ENCODE measurements at places on chromosomes 16 and 17.

DNA sequence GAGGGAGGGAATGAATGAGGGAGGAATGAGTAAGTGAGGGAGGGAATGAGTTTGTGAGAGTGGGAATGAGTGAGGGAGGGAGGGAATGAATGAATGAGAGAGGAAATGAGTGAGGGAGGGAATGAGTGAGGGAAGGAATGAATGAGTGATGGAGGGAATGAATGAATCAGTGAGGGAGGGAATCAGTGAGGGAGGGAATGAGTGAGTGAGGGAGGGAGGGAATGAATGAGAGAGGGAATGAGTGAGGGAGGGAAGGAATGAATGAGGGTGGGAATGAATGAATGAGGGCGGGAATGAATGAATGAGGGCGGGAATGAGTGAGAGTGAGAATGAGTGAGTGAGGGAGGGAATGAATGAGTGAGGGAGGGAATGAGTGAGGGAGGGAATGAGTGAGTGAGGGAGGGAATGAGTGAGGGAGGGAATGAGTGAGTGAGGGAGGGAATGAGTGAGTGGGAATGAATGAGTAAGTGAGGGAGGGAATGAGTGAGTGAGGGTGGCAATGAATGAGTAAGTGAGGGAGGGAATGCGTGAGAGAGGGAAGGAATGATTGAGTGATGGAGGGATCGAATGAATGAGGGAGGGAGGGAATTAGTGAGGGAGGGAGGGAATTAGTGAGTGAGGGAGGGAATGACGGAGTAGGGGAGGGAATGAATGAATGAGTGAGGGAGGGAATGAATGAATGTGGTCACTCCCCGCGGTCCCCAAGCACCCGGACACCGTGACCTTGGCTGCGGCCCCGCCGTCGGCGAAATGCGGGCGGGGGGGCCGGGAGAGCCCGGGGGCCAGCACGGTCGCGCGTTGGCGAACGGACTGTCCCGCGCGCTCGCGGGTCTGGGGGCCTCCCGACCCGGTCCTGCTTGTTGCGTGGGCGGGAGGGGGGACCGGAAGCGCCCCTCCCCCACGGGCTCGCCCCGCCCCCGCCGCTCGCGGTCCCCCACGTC, 1.1 kb upstream of the UBE2I start:
- no peak for DNase-seq

- DNase-seq: no peak
Measured at GRCh38 chr17:34771891-34772290, 189.4 kb downstream of the CCT6B start.

- DNase-seq: no peak
Measured at GRCh38 chr17:64107500-64108236, 22.3 kb downstream of the ERN1 start.

DNA sequence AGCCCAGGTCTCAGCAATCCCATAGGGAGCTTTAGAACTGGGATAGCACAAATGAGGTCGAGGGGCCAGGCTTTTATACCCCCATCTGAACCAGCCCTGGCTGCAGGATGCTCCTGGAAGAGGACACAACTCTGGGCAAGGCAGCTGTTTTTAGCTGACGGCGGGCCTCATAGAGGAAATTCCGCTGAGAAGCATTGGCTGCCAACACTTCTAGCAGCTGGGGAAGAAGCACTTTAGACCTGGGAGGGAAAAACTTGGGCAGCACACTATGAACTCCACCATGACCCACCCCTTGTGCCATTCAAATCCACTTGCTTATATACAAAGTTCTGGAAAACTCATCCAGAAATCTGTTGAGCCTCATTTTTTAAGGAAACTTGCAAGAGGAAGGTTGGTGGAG, 5.0 kb downstream of the CCL11 start:
- DNase-seq: no peak

DNA sequence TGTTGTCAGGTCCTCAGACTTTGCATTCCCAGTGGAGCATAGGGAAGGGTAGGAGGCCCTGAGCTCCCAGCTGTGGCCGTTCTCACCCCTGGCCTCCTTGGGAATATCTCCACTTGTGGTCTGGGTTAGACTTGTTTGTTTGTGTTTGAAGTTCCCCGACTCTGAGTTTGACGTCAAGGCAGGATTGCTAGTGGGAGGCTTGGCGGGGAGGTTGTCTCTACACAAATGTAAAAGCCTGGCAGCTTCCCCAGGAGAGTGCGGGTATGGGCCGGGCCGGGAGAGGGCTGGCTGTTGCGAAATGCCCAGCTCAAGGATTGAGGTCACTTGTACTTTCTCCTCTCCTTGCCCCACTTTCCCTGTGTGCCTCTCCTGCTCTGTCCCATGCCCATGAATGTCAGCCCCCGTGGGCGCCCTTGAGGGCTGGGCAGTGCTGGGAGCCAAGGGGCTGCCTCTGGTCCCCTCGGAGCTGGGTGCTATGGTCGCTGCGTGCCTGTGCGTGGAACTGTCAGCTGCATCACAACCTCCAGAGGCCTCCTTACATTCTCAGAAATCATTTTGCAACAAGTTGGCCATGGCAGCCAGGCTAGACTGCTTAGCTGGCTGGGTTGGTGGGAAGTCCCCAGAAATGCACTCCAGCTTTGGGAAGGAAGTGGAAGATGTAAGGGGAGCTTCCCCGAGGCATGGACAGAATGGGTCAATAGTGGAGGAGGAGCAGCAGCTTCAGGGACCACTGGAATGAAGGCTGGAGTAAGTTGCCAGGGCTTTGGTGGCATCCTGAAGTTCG, 84.3 kb downstream of the KSR1 start:
- no peak for DNase-seq

- DNase-seq: no peak
Measured at GRCh38 chr17:18041776-18042175, 2.6 kb downstream of the GID4 start.

DNA sequence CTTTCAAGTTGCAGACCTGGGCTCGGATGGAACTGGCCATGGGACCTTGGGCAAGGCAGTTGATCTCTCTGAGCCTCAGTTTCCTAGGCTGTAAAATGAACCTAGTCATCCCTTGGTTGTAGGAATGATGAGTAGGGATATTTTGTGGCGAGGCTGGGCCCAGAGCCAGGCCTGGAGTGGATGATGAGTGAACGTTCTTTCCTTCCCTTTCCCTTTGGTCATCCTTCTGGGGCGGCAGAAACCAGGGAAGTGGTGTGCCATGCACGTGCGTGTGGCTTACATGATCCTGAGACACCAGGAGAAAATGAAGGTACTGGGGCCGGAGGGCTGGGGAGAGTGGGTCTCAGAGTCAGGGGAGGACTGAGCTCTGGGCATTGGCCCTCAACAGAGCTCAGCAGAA, 8.4 kb downstream of the FBRS start:
- no peak for DNase-seq

- no peak for DNase-seq
Measured at GRCh38 chr16:47499700-47500264, 38.7 kb downstream of the PHKB start.

- DNase-seq: no peak
Measured at GRCh38 chr16:28090646-28091377, 27.3 kb upstream of the GSG1L start.

DNA sequence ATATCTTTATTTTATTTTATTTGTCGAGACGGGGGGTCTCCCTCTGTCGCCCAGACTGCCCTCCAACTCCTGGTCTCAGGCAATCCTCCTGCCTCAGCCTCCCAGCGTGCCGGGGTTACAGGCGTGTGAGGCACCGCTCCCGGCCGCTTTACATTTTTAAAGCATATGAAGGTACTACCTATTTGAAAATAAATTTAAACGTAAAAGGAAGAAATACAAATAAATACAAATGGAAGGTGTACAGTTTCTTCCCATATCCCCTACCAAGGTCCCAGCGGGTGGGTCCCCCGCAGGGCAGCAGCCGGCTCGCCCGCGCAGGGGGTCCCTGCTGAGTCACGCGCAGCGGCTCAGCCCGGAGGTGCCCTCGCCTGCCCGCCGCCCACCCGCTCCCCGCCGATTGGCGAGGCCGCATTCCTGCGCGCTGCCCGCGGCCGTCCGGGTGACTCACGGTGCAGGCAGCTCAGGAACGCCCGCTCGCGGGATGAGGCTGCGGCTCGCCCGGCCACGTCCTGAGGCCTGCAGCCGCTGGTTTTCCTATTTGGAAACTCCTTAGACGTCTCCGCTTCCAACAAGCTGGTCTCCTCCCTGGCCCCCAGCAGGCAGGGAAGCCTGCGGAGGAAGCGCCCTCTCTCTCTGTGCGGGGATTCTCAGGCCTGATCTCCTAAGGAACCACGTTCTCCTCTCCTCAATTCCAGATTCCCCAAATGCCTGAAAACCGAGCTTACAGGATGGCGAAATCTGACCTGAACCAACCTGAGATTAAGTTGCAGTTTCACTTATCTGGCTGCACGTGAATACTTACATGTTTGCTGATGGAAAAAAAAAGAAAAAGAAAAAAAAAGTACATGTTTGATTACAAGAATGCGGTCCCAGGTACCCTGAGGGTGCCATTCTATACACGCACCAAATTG, 54.8 kb upstream of the MAP3K14 start:
- DNase-seq: no peak

DNA sequence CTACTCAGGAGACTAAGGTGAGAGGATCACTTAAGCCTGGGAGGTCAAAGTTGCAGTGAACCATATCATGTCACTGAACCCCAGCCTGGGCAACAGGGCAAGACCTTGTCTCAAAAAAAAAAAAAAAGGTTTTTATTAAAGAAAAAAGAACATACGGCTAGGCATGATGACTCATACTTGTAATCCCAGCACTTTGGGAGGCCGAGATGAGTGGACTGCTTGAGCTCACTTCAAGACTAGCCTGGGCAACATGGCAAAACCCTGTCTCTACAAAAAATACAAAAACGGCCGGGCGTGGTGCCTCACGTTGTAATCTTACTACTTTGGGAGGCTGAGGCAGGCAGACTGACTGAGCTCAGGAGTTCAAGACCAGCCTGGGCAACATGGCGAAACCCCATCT, 38.4 kb downstream of the RANBP10 start:
- no peak for DNase-seq

DNA sequence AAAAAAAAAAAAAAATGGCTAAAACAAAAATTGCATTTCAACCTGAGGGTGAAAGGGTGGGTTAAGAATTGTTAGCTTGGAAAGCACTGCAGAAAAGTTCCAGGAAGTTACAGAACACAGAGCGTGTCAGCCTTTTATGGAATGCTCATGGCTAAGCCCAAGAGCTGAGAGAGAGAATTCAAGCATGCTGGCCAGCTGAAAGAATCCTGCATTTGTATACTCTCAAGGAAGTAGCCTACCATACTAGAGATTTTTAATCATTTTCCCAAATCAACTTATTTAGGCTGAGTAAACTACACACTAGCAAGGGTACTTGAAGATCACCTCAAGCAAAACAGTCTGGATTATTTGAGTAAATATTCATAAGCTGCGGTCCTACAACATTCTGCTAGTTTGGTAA, 153.9 kb downstream of the KCNJ2 start:
- DNase-seq: no peak

GRCh38 chr16:64408699-64409098, 713.2 kb downstream of the CDH11 start:
- no peak for DNase-seq

DNA sequence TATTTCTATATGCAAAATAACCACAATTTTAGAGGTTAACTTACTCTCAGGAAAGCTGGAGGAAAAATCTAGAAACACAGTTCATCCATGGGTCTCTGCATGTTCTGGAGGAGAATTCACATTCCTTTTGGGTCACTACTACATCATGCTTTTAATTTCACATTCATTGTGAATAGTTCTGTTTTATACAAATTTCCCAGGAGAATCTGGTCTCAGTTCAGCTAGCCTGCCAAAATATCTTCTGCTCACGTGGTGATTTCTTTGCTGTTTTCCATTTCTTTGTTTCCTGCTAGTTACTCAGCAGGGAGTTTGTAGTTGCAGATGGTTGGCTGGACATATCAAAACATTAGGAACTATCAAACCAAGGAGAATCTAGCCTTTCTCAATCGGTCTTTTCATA, at the start of gene ABCA9:
ABCA9 (minus strand) TSS at position 106 of the 400 bp plus-strand sequence. CDS start 9,801 bp downstream, outside the sequence.
- DNase-seq: no peak

GRCh38 chr16:65313936-65314626, 192.2 kb upstream of the CDH11 start:
- DNase-seq: no peak

DNA sequence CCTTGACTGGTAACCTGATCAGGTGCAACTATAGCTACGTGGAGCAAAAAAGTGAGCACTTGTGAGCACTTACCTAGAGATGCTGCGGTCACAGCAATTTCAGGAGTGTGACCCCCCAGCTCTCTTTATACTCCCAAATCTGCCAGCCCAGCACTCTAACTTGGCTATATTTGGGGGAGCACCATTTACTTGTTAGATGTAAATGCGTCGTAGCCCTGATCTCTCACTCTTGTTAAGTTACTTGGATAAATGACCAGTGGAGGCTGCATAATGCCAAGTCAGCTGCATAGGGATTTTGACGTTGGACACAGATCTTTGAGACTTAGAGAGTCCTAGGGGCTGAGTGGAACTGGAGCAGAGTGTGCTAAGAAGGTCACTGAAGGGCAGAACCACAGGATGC, at the start of gene MYH13:
MYH13 (minus strand) TSS at position 101 of the 400 bp plus-strand sequence. CDS start 8,476 bp downstream, outside the sequence.
- DNase-seq: no peak

DNA sequence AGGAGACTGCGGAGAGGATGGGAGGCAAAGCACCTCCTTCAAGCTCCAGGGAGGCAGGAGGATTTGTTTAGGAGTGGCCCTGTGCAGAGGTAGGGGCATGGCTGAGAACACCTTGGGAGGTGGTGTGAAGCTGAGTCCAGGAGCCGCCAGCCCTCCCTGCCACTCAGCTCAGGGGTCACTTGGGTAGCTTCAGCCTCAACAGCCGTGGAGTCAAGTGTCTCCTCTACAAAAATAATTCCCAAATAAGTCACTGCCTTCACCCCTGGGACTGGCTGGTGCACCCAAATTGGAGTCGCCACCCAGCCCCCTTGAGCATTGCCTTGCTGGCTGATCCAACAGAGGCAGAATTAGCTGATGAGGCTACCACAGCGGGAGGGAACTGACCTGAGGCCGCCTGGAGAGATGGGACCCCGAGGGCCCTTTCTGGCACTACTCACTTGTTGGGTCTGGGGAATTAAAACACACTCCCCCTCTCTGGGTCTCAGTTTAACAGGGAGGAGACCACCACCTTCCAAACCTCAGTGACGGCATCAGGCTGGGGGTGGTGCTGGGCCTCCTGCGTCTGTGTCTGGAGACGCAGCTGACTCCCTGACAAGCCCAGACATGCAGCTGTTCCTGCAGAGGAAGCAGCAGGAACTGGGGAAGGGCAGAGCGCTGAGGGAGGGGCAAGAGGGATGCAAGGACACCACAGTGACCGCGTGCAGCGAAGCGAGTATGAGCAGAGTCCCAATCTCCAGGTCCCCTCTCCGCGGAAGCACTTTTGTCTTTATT, 87.9 kb upstream of the TOB1 start:
- DNase-seq: no peak

DNA sequence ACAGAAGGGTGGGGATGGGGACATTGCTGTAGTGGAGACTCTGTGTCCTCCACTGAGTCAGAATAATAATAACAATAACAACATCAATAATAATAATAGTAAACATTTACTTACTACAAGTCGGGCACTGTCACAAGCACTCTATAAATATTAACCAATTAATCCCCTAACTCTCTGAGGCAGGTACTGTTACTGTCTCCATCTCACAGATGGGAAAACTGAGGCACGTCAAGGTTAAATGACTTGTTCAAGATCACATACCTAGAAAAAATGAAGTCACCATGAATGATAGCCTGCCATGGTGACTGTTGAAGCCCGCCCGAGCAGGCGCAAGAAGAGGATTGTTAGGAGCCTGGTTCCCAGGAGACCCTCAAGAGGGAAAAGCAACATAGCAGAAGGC, 10.2 kb downstream of the PRR29 start:
- no peak for DNase-seq
